ENCODE measurements at places on chromosomes 12 and 14. TPM values are rescaled to one million over a fixed set of nuclear protein-coding genes. Genes with fewer than 3 reads are reported as not detected.

The CAPS2 gene
- total RNA-seq = 11.4 TPM

The MFAP5 gene
- total RNA-seq = 17.0 TPM

The CCDC38 gene
- total RNA-seq = not detected

GRCh38 chr14:82755923-82756322, 1222.3 kb upstream of the SEL1L start:
- no peak for DNase-seq

GRCh38 chr14:89807151-89807550, 147.4 kb downstream of the EFCAB11 start:
- no peak for DNase-seq

- no peak for DNase-seq
Observed at GRCh38 chr12:21613931-21614330, 9.3 kb upstream of the GYS2 start.

- no peak for DNase-seq
Observed at GRCh38 chr12:68180792-68181744, 21.5 kb upstream of the IFNG start.

GRCh38 chr12:23169012-23169695, 544.2 kb downstream of the ETNK1 start:
- no peak for DNase-seq

- DNase-seq = no peak
Observed at GRCh38 chr12:90042920-90043641, 334.4 kb upstream of the ATP2B1 start.

- DNase-seq = no peak
Observed at GRCh38 chr12:59699421-59700152, 103.8 kb downstream of the SLC16A7 start.

DNA sequence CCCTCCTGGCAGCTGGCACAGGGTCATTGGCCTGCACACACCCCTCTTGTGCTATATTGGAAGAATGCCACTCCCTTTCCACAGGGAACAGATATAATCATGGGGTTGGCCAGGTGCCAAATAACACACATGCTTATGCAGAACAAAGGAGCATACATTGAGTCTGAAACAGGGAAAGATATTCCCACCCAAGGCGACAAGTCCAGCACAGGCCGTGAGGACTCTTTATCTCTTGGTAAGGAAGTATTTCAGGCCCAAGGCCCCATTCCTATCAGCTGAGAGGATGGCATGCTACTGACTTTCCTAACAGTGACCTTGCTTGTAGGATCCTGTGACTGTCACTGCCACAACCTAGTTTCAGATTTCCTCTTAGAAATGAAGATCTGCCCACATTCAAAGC, 59.0 kb upstream of the STXBP6 start:
- no peak for DNase-seq

DNA sequence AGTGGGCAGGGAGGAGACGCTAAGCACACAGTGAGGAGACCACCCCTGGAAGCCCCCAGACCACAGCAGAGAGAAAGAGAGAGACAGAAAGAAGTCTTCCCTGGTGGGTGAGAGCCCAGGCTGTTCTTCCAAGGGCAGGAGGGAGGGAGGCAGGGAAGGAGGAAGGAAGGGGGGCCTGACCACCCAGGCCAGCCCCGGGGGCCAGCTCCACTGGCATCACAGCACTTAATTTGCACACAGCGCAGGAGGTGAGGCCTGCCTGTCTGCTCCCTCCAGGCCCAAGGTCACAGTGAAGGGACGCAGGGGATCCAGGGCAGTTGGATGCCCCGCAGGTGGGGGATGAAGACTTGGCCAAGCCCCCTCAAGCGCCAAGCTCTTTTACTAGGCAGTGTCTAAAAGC, 141.9 kb upstream of the C14orf180 start:
- DNase-seq = no peak

DNA sequence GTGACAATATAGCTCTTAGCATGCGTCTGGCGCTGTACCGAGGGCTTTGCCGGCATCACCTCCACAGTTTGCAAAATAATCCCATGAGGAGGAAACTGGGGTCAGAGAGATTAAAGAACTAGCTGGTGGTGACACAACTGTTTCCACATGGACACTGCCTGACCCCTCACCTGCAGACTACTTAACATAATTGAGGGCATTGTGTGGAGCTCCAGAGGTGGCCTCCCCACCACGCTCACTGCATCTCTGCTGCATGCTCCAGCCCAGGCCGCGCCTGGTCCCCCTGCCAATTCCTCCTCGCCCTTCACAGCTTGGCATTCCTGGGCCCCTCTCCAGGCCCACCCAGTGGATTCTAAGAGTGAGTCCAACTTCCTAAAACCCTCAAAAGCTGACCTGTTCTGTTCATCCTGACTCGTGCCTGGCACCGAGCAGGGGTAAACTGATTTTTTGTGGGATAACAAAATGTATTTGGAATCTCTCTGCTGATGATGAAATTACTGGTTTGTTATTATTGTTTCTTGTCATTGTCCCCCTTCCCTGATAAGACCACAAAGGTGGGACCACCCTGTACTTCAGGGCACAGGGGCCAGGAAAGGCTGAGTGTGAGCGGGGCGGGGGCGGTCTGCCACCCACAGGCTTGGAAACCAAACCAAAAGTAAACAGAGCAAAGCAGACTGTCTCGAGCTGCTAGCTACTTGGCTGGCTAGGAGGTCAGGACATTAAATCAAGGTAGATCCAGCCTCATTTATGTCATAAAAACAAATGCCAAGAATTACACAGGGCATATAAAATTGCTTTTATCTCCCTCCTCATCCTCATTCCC, 40.6 kb downstream of the CHGA start:
- DNase-seq = no peak

Measured in ureter (tissue), 1 donor.